NCI-H460 (cell line): ENCODE measurements at places on chromosomes 11 and 22.

DNA sequence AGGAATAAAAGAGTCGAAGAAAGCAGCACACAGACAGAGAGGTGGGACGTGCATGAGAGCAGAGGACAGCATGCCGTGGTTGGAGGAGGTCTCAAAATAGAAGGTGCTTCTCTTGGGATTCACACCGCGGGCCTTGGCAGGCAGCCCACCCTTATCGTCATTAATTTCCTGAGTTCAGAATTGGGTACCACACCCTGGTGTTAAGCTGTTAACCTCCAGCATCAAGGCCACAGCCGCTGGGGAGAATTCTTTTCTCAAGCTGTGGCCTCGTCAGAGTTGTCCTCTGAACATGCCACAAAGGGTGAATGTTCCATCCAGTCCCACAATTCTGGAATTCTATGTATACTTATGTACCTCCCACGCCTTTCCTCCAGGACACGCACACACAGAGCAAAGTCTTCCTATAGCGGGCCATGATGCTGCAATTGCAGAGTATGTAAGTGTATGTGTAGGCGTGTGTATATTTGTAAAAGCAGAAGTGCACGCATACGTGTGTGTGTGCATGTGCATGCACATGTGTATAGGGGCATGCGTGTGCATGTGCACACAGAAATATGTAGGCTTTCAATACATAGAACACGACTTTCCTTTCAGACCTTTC lies 39.0 kb downstream of the ADAMTS8 start:
- DNase-seq = no peak

GRCh38 chr22:44090571-44090905 lies 66.4 kb downstream of the PARVB start:
- DNase-seq = no peak

- no peak for DNase-seq
These were observed 2.1 kb upstream of the PIK3C2A start for GRCh38 chr11:17209939-17210245.

DNA sequence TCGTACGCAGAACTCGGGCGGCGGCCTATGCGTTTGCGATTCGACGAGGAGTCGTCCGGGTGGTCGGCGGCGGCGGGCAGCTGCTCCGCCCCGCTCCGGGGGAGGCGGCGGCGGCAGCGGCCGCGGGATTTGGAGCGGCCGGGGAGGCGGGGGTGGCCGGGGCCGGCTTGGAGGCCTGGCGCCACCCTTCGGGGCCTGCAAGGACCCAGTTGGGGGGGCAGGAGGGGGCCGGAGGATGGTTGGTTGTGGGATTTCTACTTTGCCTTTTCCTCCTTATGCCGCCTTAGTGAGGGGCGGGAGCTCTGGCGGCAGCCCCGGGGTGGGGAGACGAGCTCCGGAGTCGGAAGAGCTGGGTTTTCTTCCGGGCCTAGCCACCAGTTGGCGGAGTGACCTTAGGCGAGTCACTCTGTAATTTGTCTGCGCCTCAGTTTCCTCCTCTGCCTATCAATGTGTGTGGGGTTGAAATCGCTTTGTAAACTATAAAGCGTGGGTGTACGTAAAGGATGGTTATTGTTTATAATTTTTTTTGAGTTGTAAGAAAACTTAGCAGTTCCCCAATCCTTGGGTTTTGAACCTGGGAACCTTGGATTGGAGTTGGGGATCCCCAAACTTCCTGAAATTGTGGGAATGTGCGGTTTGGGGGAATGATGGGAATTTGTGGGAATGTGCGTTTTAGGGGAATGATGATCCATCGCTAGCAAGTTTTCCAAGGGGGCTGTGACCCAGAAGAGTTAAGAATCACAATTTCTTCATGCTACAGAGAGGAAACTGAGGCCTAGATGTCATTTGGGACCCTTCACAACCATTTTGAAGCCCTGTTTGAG lies 679 bp downstream of the TUG1 start:
- no peak for DNase-seq

DNA sequence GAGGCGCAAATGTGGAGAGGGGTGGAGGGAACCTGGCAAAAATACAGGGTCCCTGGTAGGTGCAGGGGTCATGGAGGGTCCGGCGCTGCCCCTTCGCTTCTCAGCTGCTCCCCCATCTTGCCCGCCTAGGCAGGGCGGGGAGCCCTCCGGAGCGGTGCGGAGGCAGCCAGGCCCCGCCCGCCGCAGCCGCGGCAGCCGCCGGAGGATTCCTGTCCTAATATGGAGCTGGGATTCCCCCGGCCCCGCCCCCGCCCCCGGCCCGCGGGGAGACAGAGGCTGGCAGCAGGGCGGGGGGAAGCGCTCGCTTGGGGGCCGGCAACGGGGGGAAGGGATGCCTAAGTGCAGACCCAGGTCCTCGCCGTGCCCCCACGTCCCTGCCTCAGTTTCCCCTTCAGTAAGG lies 1.0 kb upstream of the NPAS4 start:
- DNase-seq = no peak

DNA sequence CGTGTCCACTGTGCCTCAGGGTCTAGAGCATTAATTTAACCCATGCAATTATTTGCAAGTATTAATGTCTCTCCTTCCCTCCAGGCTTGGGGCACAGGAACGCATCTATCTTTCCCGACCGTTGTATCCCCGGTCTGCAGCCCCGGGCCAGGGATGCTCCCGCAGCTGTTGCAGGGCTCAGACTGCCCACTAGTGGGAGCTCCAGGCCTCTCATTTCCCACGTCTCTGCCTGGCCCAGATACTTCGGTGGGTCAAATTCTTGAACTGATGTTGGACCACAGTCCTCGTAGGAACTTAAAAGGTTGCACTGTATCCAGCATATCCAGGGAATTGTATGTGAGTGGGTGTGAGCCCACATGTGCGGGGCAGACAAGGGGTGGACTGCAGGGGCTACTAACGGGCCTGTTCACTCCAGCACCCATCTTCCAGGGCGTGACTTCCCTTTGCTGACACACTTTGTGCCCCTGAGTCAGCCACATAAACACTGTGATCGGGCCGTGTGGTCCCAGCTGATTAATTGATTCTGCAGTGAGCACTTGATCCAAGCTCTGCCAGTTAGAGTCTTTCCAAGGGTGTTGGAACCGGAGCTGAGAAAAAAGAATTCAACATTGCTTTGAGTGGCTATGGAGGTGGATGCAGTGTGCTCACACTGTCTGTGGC lies 451.3 kb downstream of the TBC1D22A start:
- peak; percentile 8 for DNase-seq

DNA sequence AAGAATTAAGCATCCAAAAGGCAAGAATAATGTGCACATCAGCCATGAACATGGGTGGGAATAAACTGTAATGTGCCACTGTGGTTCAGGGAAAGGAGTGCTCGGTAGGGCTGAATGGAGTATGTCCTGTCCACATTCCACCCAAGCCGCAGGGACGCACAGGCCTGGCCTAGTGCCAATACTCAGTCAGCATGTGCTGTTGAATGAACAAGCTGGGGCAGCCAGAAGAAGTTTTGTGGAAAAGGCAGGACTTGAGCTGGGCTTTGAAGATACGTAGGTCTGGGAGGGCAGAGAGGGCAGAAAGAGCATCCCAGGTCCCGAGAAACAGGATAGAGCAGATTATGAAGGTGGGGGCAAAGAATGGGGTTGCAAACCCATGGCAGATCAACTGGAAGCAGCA lies 60.0 kb upstream of the PLET1 start:
- DNase-seq = peak; percentile 21

DNA sequence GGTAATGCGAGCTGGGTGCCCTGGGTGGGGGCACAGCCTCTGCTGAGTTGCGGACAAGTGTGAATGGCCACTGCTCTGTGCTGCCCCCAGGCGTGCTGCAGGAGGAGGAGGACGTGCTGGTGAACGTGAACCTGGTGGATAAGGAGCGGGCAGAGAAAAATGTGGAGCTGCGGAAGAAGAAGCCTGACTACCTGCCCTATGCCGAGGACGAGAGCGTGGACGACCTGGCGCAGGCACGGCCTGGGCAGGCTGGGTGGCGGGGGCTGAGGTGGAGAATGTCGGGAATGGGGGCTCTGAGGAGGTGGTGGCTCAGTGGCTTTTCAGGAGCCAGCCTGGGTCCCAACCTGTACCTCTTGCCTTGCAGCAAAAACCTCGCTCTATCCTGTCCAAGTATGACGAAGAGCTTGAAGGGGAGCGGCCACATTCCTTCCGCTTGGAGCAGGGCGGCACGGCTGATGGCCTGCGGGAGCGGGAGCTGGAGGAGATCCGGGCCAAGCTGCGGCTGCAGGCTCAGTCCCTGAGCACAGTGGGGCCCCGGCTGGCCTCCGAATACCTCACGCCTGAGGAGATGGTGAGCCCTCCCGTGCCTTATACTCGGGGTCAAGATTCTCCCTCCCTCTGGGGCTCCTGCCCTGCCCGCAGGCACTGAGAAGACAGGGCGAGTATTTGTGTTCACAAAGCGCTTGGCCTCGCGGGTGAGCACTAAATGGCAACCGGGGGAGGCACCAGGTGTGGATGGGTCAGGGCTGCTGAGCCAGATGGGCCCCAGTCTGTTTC lies 4.6 kb downstream of the SART1 start:
- no peak for DNase-seq

DNA sequence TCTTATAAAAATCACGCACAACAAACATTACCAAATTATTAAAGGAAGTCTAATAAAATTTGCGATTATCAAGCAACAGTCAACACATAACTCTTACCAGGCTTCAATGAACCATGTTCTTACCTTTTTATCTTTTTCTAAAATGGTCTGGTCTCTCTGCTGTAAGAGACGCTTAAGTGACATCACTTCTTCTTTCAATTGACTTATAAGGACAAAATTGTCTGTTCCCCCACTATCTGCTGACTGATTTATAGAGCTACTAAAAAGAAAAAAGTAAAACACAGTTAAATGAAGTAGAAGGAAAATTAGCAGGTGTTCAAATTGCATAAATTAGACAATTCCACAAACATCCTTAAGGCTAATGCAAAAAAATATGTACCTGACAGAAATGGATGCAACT lies 10.9 kb downstream of the FAM76B start:
- DNase-seq = no peak

DNA sequence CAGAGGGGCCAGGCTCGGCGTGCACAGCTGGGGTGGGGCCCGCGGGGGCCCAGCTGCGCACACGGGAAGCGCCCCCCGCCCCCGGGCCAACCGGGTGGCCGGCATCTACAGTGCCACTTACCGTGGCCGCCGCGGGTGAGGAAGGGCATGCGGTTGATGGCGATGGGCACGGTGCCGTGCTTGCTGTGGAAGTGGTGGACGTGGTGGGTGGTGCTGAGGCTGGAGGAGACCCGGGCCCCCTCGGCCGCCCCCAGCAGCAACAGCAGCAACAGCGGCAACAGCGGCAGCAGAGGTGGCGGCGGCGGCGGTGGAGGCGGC lies 51.4 kb downstream of the SLC22A12 start:
- DNase-seq = no peak

DNA sequence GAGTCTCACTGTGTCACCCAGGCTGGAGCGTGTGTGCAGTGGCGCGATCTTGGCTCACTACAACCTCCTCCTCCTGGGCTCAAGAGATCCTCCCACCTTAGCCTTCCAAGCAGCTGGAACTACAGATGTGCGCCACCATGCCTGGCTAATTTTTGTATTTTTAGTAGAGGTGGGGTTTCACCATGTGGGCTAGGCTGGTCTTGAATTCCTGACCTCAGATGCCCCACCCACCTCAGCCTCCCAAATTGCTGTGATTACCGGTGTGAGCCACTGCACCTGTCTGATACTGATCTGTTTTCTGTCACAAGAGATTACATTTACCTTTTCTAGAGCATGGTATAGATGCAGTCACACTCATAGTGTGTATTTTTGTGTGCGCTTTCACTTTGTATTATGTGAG lies 11.6 kb downstream of the ATG13 start:
- no peak for DNase-seq

- DNase-seq = no peak
These were observed 38.6 kb upstream of the CALCB start for GRCh38 chr11:15034687-15035267.

DNA sequence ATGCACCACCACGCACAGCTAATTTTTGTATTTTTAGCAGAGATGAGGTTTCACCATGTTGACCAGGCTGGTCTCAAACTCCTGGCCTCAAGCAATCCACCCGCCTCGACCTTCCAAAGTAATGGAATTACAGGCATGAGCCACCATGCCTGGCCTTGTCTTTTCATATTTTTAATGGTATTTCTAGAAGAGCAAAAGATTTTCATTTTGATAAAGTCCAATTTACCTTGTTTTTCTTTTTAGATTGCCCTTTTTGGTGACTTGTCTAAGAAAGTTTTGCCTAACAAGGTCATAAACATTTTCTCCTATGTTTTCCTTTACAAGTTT lies 45.5 kb upstream of the MICAL2 start:
- DNase-seq = no peak

DNA sequence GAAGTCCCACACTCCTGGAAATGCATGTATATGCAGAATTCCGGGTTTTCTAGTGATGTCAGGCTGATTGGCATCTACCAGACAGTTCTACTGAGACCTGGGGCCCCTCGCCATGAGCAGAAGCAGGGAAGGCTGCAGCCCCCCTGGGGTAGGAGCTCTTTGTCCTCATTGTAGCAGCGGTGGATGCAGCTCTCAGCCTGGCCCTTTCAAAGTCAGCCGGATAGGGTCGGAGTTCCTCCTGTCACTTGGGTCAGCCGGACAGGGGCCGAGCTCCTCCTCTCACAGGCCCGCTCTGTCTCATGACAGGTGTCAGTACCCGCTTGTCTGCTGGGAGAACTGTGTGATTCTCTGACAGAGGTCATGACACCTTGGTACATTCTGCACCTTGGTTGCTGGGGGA lies 30.0 kb downstream of the MRGPRD start:
- no peak for DNase-seq

DNA sequence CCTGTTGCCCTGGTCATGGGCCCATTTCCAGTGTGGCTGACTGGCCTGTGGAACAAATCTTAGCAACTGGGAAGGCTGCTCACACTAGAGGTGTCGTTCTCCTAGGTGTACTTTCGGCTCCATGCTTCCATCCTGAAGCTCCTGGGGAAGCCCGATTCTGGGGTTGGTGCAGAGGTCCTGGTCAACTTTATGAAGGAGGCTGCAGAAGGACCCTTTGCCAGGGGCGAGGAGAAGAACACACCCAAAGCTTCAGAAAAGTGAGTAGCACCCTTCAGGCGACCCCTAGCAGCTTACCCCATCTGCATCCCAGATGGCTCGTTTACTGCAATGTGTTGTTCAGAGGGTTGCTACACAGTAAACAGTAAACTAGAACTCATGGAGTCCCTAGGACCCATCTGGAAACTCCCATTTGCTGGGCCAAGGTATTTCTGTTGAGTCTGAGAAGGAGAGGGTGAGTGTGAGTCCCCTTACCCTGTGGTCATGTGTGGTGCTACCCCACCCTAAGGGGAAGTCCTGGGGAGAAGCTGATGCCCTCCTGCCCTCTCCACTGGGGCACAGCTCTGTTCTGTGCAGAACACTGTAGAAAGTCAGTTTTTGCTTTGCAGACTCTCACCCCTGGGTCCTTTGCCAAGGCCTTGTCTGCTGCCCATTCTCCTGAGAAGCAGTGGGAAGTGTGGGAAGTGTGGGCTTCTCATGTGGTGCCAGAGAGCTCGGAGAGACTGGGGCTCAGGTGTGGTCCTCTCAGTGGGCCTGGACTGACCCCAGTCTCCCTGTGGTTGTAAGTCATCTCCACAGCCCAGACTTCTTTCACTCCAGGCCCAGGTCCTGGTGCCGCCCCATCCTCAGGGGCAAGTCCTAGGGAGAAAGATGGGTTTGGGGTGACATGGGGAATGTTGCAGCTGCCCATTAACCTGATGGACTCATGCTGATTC lies 85.0 kb downstream of the CABIN1 start:
- no peak for DNase-seq

GRCh38 chr22:17114173-17114897 lies 6.8 kb downstream of the TMEM121B start:
- DNase-seq = no peak

GRCh38 chr11:11520231-11521015 lies 101.4 kb downstream of the GALNT18 start:
- no peak for DNase-seq
